ENCODE measurements at places on chromosomes 2 and 18. TPM values are rescaled to one million over a fixed set of nuclear protein-coding genes. Genes with fewer than 3 reads are reported as not detected.
A peak's percentile ranks its signal among the peaks of the same experiment; 100 is the strongest.

- peak; percentile 89 for DNase-seq
These were observed 163.4 kb downstream of the LDLRAD4 start for GRCh38 chr18:13381944-13382365.

GRCh38 chr2:15506229-15506819 is 54.8 kb downstream of the NBAS start:
- DNase-seq, result no peak

Gene COLEC12
- total RNA-seq, result 8.5 TPM

Gene TIMM21
- 25.7 TPM for total RNA-seq

Gene CDK15
- total RNA-seq, result 0.91 TPM
